Fibroblast of upper back skin (primary cell): ENCODE measurements at places on chromosomes 3 and 15.

DNA sequence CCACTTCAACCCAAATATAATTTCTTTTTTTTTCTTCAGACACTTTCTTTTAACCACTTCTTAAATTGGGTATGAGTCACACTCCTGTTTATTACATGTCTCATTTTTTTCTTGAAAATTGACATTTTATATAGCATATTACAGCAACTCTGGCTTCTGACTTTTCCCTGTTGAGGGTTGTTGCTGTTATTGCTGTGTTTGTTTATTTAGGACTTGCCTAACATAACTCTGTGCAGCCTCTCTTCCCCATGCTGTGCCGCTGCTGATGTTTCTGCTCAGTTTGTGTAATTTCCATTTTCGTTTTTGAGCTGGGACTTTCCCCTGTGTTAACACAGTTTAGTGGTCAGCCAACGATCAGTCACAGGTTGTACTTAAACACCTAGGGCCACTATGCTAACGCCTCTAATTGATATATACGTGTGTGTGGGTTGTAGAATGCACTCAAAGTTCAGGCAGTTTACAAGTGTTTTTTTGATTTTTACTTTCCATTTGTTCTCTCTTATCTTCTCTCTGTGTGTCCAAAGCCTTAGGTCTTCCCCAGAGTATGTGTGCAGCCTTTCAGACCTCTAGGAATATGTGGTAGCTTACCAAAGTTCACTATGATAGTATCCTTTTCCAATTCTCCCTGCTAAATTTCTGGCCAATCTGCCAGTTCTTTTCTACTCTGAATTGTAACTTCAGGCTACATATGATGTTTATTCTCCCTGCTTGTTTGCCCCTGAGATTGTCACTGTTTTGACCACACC, 337.2 kb downstream of the ZBTB20 start:
- no peak for DNase-seq

DNA sequence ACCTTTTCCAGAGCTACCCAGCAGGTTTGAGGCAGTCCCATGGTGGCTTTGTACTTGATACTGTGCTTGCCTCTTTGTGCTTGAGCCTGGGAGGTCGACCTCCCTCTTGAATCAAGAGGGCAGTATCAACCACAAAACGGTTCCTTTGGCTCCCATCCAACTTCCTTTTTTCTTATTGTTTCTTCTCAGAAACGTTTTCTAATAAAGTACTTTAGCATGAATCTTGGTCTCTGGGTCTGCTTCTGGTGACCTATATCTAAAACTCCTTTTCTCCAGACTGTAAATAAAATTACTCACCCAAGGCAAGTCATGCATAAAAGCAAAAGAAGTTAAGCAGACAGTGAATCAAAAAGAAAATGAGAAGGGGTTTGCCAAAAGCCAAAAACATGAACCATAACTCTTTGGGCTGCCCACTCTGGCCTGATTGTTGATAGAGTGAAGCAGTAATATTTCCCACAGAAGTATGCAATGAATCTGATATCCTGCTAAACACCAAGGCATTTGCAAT, 112.2 kb upstream of the SLC4A7 start:
- peak; percentile 85 for DNase-seq

DNA sequence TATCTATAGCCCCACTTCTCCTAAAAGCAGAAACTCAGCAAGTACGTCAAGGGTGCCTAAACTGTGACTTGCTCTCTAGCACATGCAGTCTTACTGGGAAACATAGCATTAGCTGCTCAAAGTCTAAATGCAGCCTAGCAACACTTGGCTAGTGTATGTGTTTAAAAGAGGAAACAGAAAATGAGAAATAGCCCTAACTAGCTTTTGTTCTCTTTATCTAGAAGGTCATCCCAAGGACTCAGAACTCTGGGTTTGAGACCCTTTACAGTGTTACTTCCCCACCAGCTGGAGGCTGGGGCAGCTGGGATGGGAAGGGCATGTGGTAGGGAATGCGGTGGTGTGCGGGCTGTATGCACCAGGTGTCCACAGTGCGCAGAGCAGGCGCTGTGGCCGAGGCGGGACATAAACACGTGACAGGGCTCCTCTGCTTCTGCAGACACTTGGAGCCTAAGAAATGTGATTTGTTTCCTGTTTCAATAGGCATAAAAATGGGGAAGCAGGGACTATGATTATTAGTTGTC, 13.3 kb downstream of the ETV5 start:
- no peak for DNase-seq

DNA sequence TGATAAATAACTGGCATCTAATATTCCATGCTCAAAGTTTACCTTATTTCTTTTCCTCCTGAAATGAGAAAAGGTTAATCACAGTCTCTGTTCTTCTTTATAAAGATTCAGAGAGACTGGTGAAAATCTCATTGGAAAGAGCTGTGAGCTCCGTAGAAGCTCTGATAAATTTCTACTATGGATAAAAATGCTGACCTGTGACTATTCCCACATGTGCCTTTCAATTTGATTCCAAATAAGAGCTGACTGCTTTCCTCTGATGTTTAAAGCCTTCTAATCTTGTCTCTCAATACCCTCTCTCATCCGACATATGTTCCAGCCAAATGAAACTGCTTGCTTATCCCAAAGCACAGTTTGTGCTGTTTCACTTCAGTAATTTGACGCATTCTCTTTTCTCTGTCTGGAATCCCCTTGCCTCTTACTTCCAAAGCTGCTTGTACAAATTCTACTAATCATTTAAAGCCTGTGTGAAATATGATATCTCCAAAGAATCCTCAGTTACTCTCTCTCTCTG, 130.1 kb downstream of the RTP4 start:
- DNase-seq = no peak

DNA sequence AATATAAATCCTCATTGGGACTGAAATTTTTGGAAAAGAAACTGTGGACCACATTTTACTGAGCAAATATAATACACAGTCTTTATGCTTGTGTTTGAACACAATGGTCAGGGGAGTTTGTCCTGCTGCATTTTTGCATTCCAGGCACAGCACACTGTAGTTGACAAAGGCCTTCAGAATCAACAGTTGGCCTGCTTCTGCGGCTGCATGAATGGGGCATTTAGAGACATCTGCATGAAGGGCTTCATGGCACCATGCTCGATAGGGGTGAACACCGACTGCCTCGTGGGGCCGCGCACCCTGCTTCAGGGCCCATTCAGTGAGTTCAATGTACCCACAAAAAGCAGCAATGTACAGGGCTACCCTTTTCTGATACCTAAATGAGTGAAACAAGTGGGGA, 15.4 kb upstream of the COMMD2 start:
- no peak for DNase-seq
